Sciatic nerve (tissue), 2 donors: ENCODE measurements at places on chromosomes 5 and 9.

GRCh38 chr5:501105-501830 is 23.0 kb downstream of the SLC9A3 start:
- DNase-seq, result no peak

DNA sequence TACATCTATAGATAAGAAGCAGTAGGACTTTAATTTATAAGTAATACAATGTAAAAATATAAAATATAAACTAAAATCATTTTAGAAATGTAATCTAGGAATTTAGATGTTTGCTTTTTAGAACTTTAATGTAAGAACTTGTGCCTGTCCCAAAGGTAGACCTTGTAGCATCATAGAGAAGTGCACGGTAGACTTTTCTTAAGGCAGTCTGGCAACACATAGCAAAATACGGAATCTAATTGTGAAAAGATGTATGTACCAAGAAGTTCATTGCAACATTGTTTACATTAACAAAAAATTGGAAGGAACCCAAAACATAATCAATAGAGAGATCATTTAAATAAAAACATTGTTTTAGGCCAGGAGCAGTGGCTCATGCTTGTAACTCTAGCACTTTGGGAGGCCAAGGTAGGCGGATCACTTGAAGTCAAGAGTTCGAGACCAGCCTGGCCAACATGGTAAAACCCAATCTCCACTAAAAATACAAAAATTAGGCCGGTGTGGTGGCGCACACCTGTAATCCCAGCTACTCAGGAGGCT is 84.6 kb upstream of the SMIM15 start:
- DNase-seq, result no peak

GRCh38 chr5:170120576-170120975 is 14.9 kb downstream of the FOXI1 start:
- DNase-seq, result no peak

DNA sequence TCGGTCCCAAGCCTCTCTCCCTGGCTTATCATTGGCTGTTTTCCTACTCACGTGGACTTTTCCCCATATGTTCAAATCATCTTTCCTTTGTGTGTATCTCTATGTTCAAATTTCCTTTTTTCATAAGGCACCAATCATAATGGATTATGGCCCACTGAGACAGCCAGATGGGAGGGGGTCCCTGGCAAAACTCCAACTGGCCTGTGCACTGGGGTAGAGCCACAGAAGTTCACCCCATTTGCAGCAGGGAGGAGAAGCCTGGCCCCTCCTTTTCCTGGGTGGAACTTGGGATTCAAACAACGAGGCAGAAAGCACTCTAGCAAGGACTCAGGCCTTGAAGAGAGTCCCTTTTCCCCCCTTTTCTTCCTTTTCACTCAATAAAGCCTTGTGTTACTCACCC is 362.4 kb downstream of the CDH18 start:
- peak; percentile 58 for DNase-seq

DNA sequence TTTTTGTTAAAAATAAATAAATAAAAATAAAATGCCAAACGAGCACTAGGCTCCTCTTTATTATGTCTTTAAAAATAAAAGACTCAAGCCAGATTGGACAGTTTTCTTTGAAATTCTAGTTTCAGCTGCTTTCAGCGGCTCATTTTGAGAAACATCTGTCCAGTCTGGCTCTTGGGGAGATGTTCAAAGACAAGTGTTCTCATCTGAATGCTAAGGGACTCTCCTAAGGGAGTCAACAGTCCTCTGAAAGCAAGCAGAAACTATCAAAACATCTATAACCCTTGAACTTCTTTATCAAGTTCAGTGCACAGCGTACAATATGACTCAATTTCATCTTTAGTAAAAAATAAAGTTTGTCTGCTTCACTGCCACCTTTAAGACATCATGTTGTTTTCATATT is 886.2 kb upstream of the DMAC1 start:
- no peak for DNase-seq

- DNase-seq, result no peak
Measured at GRCh38 chr9:117916291-117916690, 212.1 kb downstream of the TLR4 start.

GRCh38 chr9:69458176-69458575 is 133.2 kb downstream of the ENTREP1 start:
- DNase-seq, result no peak

GRCh38 chr5:150080696-150081435 is 5.5 kb downstream of the CSF1R start:
- no peak for DNase-seq

GRCh38 chr5:83608122-83608521 is 112.5 kb downstream of the HAPLN1 start:
- DNase-seq, result no peak

GRCh38 chr9:129823542-129823934 is 398 bp downstream of the TOR1A start:
- no peak for DNase-seq

DNA sequence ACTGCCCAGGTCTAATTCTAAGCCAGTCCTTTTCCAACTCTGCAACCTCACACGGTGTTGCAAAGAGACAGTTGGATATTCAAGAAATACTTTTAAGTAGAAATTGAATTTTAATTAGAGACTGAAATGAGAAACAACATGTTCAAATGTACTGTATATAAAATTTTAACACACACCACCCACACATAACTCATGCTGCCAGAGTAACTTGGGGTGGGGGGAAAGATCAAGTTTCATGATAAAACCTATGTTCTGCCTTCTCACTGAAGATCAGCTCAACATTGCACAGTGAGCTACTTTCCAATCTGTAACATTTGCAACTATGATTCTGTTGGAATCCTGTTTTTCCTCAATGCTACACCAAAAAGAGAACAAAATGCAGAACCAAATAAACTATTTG is 17.5 kb downstream of the ARL15 start:
- no peak for DNase-seq

- DNase-seq, result no peak
Measured at GRCh38 chr9:118829334-118829733, 539.9 kb downstream of the BRINP1 start.

DNA sequence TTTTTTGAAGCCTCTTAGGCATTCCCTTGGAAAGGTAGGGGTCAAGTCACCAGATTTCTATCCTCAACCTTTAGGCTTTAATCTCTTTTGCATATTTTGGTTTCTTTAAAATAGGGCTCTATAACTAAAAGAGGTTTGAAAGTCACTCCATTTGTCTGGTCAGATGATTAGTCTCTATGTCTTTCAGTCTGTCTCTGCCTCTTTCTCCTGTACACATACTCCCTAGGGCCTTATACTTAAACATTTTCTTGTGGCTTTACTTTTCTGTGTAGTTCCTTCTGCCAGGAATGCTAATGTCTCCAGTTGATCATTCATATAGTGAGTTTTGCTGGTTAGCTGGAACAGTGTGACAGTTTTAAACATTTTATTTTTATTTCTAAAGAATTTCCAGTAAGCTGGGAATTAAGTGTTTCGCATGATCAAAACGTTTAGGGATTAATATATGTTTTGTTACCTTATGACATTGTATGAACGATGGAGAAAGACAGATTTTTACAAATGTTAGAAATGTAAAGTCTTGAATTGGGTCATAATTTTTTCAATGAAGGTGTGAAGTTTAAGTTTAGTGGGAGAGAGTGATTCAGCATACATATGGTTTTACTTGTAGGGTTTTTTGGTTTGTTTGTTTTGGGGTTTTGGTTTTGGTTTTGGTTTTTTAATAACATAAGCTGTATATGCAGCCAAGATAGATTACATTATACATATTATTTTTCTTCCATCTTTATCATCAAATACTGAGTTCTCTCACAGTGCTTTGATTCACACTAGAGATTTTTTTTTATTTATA is 90.6 kb downstream of the ZCCHC7 start:
- no peak for DNase-seq

DNA sequence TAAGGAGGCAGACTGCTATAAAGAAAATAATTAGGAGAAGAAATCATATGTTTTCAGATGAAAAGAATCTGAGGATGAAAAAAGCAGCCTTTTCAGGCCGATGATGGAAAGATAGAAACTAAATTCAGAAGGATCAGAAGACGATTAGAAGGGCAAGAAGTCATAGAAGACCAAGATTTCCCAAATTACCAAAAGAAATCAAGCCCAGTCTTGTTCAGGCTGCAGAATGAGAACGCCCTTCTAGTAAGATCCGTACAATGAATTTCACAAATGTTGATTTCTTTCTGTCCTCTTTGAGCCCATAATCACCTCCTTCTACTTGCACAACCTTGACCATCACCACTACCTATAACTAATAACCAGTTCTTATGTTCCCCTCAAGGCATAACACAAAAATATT is 114.6 kb upstream of the CCDC152 start:
- no peak for DNase-seq

- DNase-seq, result no peak
Measured at GRCh38 chr5:79753877-79754645, 64.4 kb downstream of the CMYA5 start.

- no peak for DNase-seq
Measured at GRCh38 chr5:135877570-135878155, 18.0 kb downstream of the IL9 start.

DNA sequence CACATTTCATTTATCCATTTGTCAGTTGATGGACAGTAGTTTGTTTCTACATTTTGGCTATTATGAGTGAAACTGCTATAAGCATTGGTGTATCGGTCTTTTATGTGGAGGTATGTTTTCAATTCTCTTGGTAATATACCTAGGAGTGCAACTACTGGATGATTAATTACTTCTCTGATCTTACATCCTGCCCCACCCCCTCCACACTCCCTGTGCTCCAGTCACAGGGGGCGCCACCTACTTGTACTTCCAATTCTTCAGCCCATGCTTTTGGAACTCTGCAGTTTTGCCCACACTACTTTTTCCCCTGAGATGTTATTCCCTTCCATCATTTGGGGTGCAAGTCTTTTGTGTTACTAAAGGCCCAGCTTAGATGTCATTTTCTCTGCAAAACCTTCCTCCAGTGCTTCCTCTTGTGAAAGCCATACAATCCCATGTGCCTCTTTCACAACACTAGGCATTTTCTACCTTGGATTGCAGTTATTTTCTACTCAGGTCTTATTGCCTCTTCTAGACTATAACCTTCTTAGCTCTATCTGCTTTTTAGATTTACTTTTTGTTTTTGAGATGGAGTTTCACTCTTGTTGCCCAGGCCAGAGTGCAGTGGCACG is 42.1 kb downstream of the SEC61B start:
- no peak for DNase-seq

- no peak for DNase-seq
Measured at GRCh38 chr9:1916095-1916494, 99.1 kb upstream of the SMARCA2 start.

DNA sequence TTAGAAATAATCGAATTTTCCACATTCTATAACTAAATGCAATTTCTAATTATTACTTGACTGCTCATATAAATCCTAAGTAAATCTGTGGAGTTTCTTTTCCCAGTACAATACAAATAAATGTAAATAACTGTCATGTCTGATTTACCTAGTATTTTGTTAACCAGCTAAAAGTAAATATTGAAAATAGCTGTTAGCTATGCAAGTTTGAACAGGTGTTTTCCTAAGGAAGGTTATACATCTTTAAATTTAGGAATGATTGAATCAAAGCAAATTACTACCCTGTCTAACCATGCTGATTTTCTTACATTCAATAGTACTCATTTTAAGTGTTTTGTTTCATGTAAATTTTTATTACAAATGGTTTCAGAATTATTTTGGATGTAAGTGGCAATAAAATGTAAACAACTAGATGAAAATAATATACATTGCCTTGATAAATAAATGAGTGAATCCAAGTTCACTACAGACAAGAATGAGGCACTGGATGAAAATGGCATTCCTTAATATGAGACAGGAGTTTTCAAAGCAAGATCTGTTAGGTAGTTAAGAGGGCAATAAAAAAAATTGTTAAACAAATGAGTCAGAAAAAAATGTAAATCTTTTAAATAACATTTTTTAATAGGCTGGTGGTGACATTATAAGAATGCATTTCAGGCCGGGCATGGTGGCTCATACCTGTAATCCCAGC is 15.8 kb downstream of the MCIDAS start:
- DNase-seq, result no peak

DNA sequence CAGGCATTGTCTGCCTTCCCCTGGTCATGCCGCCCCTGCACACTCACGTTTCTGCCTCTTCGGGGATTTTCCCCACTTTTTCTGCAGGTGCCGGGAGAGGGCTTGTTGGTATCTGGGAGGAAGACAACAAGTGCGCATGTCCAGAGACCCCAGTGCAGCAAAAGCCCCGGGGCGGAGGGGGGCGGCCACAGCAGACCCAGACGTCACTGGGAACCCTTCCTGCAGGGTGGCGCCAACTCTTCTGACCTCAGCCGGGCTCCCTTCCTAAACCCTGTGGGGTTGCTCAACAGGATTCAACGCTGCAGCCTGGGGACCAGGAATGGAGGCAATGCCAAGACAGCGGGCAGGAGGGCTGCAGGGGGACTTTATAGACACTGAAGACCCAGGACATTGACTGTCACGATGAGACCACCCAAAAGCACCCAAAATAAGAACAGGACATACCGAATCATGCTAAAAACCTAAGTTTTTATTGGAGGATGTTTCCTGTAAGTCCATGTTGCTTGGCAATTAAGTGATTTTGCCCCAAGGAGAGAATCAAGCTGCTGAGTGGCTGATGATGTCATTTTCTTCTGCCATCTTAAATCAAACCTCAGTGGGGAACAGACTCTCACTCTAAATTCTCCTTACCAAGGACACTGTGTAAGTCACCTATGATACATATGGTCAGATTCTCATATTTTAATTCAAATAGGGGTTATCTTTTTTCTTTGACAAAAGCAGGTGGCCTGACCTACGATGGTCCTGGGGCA is 62.9 kb upstream of the SIMC1 start:
- no peak for DNase-seq

GRCh38 chr5:137604348-137605095 is 105.4 kb upstream of the SPOCK1 start:
- no peak for DNase-seq

- no peak for DNase-seq
Measured at GRCh38 chr5:26641492-26641891, 396.9 kb downstream of the CDH9 start.

GRCh38 chr9:3708751-3709150 is 182.9 kb upstream of the RFX3 start:
- DNase-seq, result no peak

GRCh38 chr9:129131300-129132145 is 20.3 kb downstream of the PTPA start:
- peak; percentile 91 for DNase-seq

DNA sequence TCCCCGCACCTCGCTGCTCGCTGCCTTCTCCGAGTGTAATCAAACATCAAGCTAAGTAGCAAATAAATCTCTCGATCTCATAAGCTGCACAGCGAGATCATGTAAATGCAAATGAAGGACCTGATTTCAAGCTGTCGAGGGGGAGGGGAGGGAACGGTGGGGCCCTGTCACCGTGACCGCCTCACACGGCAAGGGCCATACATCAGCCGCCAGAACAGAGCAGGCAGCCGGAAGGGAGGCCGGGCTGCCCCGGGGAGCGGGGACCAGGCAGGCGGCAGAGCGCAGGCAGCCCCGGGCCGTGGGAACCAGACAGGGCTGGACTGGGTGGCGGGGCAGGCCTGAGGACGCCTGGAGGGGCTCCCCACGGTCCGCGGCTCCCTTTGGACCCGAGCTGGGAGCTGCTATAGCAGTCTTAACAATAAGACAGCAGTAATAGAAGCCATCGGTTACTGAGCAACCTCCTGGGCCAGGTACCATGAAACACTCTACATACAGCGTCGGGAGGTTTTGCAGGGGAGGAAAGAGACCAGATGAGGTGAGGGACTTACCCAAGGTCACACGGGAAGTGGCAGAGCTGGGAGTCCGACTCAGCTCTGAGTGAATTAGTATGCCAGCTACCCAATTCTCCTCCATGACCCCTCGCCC is 76.8 kb downstream of the CFAP77 start:
- DNase-seq, result no peak

- no peak for DNase-seq
Measured at GRCh38 chr5:132438917-132439316, 51.7 kb downstream of the IRF1 start.
